Liver (tissue), 10 donors: ENCODE measurements at places on chromosomes 2 and 18. TPM values are rescaled to one million over a fixed set of nuclear protein-coding genes. Genes with fewer than 3 reads are reported as not detected.
A peak's percentile ranks its signal among the peaks of the same experiment; 100 is the strongest.

The GCC2 gene
- total RNA-seq = 21.7 TPM

The INO80D gene
- total RNA-seq = 10.3 TPM

DNA sequence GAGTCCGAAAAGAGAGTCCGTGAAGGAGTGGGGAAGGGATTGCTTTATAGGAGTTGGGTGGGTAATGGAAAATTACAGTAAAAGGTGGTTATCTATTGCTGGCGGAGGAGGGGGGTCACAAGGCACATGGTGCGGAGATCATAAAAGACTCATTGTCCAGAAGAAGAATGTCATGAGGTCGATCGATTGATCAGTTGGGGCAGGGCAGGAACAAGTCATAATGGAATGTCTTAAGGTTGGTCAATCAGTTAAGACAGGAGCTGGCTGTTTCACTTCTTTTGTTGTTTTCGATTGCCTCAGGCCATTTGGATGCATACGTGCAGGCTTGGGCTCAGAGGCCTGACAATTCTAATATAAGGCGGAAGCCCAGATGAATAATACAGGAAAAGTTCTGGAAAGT, 473.0 kb upstream of the TNP1 start:
- no peak for DNase-seq

DNA sequence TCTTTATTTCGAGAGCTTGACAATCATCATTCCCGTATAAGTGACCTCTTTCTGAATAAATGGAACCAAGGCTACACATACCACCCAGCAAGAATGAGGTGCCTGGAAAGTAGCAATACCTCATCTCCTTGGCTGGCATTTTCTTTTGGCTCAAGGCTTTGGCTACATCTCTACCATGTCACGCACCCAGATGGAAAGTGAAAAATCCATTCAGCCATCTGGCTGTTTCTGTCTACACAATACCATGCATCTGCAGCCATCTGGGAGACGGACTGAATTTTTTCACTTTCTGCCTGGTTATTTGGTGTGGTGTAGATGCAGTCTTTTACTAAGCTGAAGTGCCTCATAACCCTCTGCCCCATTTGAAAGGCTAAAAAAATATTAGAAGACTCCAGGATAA, 566.9 kb downstream of the BCL11A start:
- DNase-seq = no peak

GRCh38 chr2:187383043-187383800, 64.8 kb downstream of the CALCRL start:
- DNase-seq = no peak

DNA sequence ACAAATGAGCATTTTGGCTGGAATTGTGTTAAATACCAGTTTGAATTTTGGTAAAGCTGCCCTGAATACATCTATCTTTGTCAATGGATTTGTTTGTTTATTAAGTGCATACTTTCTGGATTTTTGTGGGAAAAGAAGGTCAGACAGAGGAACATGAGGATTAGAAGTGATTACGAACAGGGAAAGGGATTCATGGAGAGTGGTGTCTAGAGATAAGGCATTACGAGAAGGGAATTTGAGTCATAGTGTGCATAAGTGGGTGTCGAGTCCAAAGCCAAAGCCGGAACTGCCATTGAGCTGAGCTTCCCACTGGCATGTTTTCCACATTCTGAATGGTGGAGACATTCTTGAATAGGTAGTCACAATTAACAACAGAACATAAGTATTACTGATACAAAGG, 68.9 kb upstream of the EFEMP1 start:
- DNase-seq = no peak

The ST6GAL2 gene
- 3.6 TPM for total RNA-seq

The FBXO48 gene
- total RNA-seq = 0.75 TPM

DNA sequence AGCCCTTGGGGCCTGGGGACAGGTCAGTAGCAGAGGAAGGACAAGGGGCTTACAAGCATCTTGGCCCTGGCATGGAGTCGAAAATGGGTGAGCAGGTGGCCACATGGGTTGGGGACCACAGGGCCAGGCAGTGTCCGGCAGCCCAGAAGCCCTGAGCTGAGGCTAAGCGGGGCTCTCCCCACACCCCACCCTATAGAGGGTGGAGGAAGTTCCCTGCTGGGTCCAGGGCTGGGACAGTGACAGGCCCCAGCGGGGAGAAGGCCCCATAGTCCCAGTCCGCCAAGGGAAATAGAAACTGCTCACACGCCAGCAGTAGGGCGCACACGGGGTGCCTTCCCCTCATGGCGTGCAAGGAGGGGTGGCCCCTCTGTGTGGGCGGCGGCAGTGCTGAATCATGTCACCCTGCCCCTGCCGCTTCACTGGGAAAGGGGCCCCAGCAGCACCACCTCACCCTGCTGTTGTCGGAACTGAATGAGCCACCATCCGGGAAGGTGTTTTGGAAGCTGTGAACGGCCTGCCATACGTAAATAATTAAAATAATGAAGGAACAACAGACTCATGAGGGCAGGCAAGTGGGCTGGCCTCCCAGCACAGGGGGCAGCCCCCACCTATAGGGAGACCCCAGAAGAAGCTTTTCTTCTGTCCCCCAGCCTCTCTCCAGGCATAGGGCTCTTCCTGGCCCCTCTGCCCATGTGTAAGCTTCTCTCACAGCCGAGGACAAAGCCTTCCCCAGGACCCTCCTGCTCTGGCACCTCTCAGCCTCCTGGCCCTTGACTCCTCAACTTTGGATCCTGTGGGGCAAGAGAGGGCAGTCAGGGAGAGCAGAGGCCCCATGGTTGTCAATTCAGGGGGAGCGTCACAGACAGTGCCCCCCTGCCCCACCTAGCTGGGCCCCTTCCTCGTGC, 12.7 kb upstream of the DUSP2 start:
- peak; percentile 62 for DNase-seq

The ASB18 gene
- not detected for total RNA-seq

DNA sequence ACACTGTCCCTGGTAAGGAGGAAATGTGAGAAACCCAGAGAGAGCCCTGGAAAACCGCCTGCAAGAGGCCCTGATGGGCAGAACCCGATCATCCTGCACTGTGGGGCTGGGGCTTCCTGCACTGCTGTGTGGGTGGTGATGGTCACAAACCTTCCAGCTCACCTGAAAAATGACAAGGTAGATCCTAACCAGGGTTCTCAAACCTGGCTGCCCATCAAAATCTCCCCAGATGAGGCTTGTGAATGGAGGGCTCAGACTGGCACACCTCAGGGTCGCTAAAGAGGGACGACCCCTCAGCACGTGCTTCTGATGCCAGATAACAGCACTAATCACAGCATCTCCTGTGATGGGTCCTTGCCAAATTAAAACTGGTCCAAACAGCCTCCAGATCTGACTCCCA, 74.7 kb downstream of the GYPC start:
- DNase-seq = no peak

DNA sequence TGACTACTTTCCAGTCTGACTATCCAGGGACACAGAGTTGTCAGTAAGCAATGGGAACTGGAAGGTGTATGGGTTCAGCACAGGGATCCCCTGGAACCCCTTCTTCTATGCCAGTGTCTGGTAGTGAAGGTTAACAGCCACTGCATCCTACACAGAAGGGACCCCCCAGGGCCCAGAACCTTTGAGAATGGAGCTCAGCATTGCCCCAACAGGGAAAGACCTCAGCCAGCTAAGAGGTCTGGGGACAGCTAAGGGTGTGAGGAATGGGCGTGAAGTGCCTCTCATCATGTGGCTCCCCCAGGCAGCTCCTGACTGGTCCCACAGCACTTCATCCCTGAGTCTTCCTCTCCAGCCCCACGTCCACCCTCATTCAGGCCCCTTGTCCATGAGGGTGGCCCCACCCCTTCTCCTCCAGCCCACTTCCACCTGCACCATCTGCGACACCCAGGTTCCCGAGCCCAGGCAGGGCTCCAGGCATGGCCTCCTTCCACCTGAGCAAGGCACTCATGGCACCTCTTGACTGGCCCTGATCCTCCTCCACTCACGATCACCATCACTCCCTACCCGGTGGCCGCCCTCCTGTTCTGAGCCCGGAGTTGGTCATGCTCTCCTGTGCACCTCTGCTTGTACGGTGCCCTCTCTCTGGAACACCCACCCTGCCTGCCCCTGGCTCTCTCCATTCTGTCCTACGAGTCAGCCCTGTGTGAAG, 77.1 kb downstream of the SFXN5 start:
- DNase-seq = no peak

DNA sequence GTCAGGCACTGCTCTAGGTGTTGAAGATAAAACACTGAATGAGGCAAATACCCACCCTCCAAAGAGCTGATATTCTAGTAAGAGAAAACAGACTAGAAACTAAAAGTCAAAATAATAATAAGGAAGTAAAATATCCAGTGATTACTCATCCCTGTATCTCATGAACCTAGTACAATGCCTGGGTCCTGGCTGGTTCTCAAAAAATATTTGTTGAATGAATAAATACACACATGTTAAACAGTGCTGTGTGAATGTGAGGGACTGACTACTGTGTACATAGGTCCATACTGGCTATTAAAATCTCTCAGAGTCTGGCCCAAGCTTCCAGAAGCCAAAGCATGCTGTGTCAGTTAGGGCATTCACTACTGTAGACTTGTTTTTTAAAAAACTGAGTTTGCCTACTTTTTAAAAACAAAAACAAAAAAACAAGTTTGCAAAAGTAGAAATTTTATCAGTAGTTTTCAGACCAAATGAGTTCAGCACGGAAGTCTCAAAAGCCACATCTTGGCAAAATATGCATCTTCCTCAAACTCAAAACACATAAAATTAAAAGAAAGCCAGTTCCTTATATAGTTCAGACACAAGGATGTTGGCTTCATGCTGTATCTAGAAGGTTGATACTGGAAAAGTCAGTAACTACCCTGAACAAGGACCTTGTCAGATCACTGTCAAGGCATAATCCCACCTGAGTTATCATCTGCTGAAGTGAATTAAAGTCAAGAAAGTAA, 136.2 kb downstream of the THADA start:
- no peak for DNase-seq

The DCDC2C gene
- total RNA-seq = not detected

GRCh38 chr2:37414470-37414949, 70.1 kb downstream of the QPCT start:
- DNase-seq = no peak

DNA sequence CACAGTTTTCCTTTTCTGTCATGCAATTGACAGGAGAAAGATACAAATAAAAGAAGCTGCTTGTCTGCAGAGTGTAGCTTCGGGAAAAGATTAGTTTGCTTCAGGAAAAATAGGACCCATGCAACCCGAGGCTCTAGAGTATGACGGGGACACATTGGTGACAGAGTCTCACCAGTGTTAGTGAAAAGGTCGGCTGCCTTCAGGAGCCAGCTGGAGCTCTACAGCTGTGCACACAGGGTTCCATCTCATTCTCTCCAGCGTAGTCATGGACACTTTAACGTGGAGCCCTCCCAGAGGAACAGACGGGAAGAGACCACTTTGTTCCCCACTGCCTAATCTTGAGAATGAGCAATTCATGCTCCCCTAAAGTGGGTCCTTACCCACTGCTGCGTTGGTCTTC, 42.9 kb downstream of the FECH start:
- no peak for DNase-seq

- DNase-seq = no peak
Observed at GRCh38 chr2:6538607-6539006, 327.1 kb downstream of the CMPK2 start.

- DNase-seq = no peak
Observed at GRCh38 chr2:57878866-57879210, 167.8 kb upstream of the VRK2 start.

- no peak for DNase-seq
Observed at GRCh38 chr2:97646977-97647376, 1.1 kb downstream of the COX5B start.

The SLC19A3 gene
- 12.9 TPM for total RNA-seq

DNA sequence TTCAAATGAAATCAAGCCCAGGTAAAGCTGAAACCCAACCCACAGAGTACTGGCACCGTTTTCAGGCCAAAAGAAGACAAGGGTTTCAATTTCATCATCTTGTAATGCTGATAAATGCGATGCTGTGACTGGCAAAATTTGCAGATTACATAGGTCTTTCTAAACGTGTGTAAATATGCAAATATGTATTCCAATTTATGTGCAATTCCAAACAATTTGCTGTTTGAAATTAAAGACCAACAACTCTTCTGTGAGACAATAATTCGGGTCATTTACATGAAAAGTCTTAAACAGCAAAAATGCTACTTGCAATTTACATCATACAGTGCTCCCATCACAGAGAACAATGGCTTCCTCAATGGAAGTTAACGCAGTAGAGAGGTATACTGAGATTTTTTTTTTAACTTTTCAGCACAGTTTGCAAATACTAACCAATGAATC, 2.8 kb upstream of the ZNF532 start:
- no peak for DNase-seq

- DNase-seq = no peak
Observed at GRCh38 chr2:240168546-240169361, 28.3 kb upstream of the OTOS start.

DNA sequence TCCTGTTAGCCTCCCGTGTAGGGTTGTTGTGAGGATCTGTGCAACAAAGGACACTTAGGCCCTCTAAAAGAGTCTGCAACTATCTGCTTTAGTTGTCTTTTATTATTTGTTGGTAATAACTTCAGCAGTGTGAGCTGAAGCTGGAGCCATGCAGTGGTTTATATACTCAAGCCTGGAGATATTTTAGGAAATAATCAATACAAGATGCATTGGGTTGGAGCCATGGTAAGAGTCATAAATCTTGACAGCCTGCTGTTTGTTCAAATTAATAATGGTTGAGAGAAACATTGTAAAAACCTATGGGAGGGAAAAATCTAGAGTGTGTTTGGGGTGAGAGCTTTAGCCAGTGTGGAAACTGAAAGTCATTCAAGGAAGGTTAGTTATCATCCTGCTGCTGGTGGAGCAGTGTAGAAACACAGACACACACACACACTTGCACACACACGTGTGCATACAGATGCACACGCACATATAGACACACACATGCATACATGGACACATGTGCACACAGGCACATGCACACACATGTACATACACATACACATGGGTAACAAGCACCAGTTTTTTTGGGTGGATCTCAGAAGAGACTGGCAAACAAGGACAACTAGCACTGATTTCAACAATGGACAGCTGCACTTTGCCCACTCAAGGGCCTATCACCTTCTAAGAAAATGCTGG, 51.0 kb downstream of the ACOXL start:
- DNase-seq = no peak

The LCT gene
- total RNA-seq = not detected

GRCh38 chr2:102922321-102922720, 160.5 kb downstream of the TMEM182 start:
- DNase-seq = no peak

- no peak for DNase-seq
Observed at GRCh38 chr2:186780701-186781316, 68.2 kb downstream of the ZSWIM2 start.

The C2orf81 gene
- 0.08 TPM for total RNA-seq

GRCh38 chr2:107263628-107264027, 377.7 kb upstream of the ST6GAL2 start:
- DNase-seq = no peak

The RND3 gene
- total RNA-seq = 14.8 TPM
